ENCODE measurements at places on chromosomes 5 and 9.

- no peak for DNase-seq
Measured at GRCh38 chr5:36948041-36948440, 71.5 kb downstream of the NIPBL start.

DNA sequence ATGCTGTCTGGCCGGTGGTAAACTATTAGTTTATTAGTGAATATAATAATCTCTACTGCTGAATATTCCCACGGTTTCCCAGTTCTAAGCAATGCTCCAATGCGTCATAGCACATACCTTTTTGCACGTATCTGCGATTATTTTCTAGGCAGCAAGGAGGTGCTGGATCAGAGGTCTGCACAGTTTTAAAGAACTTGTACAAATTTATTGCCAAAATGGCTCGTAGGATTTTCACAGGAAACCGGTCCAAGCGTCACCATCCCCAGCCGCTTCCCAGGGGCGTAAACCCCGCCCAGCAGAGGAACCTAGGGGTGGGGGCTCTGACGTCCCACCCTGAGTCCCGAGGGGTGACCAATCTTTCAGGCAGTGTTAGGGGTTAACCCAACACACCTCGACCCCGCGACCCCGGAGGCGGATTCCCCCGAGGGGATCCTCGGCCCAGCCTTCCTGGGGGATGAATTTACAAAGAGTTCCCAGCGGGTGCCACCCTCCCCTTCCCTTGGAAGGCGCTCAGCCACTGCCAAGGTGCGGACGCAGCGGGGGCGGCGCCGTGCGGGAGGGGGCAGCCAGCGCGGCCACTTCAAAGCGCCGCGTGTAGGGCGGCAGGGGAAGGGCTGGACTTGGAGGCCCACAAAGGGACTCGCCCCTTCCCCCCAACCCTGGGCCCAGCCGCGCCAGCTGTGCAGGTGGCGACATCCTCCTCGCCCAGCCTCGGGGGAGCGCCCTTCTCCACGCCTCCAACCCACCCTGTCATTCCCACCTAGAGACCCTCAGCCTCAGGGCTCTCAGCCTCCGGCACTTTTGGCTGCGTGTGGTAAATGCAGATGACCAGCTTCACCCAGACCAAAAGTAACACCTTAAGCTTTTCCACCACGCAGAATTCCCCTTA lies 43.5 kb upstream of the TCF7 start:
- no peak for DNase-seq

DNA sequence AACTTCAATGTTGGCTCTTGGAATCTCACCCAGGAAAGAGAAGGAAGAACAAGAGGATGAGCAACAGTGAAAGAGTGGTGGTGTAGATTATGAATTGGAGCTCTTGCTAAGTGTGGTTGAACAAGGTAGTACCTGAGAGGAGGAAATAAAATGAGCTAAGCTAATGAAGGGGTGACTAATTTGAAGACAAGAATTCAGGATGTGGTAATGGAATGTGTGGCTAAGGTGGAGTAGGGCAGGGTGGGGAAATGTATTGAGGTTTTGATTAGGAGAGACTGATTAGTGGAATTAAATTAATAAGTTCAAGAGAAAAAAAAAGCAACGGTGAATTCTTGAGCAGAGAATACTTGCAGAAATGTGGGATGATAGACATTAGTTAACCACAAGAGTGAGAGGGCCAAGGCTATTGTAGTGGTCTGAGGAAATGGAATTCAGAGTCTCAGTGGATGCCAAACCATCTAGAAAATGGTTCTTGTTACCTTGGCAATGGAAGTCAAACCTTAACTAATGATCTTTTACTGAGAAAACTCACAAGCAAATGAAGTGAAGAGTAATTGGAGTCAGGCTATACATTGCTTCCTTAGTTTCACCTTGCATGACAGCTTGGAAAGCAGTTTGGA lies 648.3 kb upstream of the ZNF608 start:
- DNase-seq: no peak

DNA sequence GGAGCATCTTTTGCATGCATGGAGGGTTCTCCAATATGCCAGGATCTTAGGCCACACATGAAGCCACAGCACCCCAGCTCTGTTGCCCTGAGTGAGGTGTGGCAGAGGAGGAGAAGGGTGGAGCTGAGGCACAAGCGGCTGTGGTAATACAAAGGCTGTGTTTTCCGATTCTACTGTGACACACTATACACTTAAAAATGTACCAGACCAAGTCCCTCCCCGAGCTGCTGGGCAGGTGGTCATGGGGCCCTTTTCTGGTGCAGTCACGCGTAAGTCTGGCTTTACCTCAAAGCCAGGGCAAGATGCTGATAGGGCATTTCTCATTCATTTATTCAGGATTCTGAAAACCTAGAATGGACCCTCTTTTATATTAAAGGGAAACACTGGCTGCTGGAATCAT lies 3.7 kb downstream of the ADGRV1 start:
- DNase-seq: peak; percentile 92

- DNase-seq: no peak
Measured at GRCh38 chr5:131068893-131069643, 96.0 kb downstream of the HINT1 start.

DNA sequence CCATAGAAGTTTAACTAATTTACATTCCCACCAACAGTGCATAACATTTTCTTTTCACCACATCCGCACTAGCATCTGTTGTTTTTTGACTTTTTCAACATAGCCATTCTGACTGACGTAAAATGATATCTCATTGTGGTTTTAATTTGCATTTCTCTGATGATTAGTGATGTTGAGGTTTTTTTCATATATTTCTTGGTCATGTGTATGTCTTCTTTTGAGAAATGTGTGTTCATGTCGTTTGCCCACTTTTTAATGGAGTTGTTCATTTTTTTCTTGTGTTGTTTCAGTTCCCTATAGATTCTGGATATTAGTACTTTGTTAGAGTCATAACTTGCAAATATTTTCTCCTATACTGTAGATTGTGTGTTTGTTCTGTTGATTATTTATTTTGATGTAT lies 163.4 kb downstream of the FER start:
- no peak for DNase-seq

- no peak for DNase-seq
Measured at GRCh38 chr5:138968601-138969000, 93.5 kb upstream of the LRRTM2 start.

- DNase-seq: no peak
Measured at GRCh38 chr9:102550266-102550665, 444.9 kb upstream of the CYLC2 start.

DNA sequence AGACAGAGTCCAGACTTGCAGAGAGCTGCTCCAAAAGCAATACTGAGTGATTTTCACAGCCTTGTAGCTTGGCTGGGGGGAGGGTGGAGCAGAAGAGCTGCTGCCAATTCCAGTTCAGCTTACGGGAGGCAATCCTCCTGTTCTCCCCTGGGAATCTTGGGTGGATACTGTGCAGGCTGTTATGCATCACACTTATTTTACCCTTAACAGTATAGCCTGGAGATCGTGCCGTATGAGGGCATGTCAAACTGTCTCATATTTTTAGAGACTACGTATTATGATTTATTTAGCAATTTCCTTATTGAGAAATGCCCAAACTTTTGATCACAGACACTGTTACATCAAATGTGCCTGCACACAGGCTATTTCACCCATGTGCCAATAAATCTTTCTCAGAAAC lies 85.2 kb downstream of the BASP1 start:
- peak; percentile 61 for DNase-seq

- peak; percentile 58 for DNase-seq
Measured at GRCh38 chr5:24642022-24642421, 2.8 kb downstream of the CDH10 start.

GRCh38 chr9:122016309-122016708 lies 76.8 kb downstream of the TTLL11 start:
- no peak for DNase-seq

DNA sequence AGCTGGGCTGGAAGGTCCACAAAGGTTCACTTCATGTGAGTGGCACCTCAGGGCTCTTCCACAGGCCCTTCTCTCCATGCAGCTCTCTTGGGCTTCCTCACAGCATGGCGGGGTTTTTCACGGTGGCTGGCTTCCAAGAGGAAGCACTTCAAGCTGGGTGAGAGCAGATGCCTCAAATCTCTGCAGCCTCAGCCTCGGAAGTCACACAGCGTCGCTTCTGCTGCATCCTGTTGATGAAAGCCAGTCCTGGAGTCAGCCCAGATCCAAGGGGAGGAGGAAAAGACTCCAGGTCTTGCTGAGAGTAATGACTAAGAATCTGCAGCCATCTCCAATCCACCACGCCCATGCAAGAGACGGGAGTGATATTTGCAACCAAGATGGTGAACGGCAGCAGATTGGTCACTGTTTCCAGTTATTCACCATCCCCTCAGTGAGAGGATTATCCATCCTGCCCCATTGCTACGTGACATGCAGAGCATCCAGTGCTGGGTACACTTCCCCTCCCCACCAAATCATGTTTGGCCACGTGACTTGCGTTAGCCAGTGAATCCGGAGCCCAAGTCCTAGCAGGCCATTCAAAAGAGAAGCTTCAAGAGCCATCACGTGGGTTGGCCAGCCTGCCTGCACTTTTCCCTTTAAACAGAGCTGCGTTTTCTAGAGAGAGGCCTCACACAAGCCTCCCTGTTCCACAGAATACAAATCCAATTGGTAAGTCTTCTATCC lies 173.9 kb downstream of the C9orf50 start:
- DNase-seq: no peak

DNA sequence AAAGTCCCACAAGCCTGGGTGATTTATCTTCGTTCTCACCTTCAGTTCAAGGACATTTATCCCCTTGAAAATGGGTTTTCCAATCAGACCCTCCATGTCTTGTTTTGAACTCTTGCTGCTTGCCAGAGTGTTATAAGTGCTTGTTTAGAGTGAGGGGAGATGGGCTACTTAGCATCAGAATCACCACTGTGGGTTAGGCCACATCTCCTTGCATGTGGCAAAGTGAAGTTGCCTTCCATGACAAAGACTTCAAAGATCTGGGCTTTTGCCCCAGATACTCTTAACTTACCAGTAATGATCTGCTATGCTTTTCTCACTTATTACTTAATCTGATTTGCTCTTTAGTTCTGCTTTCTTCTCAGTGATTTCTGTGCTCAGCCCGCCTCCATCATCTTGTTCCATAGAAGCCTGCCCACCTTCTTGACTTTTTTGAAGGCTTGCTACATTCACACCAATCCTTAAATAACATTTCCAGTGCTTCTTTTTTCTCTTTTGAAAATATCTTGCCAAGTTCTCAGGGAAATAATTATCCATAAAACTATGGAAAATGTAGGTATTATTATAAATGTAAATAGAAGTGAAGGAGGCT lies 39.0 kb downstream of the GPR21 start:
- DNase-seq: no peak

Data from NCI-H82 (cell line).